SHP77 treated with DMSO at 0.1 percent for 48 hours (cell line): ENCODE measurements at places on chromosomes 11 and 22.

- DNase-seq = no peak
Measured at GRCh38 chr11:130407978-130408377, 20.4 kb downstream of the ADAMTS8 start.

GRCh38 chr22:43520632-43521039 lies 108.8 kb downstream of the MPPED1 start:
- no peak for DNase-seq

GRCh38 chr11:80109031-80109430 lies 668.2 kb upstream of the TENM4 start:
- no peak for DNase-seq

DNA sequence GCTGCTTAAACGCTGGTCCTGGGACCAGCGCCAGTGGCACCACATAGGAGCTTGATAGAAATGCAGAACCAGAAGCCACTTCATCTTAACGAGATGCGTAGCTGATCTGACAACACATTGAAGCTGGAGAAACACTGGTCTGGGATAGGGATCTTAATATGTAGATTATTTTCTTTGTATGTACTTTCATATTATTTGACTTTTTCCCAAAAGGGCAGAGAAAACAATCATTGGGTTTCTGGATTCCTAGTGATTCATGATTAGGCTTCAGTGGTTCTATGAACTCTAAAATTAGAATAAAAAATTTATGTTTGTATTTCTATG lies 12.3 kb downstream of the MPEG1 start:
- no peak for DNase-seq

GRCh38 chr22:37269936-37270678 lies 12.2 kb upstream of the CYTH4 start:
- no peak for DNase-seq

- no peak for DNase-seq
Measured at GRCh38 chr11:34068111-34068510, 16.6 kb downstream of the CAPRIN1 start.

DNA sequence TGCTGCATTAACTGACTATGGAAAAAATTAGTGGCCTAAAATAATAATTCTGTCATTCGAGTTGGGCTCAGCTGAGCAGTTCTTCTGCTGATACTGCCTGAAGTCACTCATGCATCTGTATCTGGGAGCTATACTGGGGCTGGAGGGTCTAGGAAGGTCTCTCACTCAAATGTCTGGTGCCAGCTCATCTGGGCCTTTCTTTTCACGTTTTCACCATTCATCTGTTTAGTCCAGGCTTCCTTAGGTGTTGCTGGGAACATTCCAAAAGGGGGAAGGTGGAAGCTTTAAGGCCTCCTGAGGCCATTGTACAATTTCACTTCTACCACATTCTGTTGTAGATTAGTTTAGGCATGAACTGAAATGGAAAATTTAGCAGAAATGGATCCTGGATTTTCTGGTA lies 28.0 kb downstream of the YAP1 start:
- no peak for DNase-seq

- DNase-seq = no peak
Measured at GRCh38 chr11:120344302-120345004, 8.2 kb downstream of the ARHGEF12 start.

- DNase-seq = peak; percentile 88
Measured at GRCh38 chr11:65420979-65421793, 1.4 kb upstream of the NEAT1 start.

DNA sequence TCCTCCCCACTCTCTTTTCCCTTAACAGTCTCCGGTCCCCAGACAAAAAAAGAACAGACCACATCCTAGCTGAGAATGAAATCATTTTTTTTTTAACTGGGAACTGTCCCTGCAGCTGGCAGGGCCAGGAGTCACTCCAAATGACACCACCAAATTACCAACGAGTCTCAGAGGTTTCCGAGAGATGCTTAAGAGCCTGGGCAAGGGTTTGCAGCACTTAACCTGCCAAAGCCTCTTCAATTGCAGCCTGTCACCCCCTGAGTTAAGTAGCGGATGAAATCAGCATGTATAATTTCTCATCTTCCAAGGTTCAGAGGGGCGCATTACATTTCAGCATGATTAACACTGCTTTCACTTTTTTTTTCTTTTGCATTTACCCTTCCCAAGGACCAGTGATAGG lies 71.8 kb downstream of the TENM4 start:
- no peak for DNase-seq

DNA sequence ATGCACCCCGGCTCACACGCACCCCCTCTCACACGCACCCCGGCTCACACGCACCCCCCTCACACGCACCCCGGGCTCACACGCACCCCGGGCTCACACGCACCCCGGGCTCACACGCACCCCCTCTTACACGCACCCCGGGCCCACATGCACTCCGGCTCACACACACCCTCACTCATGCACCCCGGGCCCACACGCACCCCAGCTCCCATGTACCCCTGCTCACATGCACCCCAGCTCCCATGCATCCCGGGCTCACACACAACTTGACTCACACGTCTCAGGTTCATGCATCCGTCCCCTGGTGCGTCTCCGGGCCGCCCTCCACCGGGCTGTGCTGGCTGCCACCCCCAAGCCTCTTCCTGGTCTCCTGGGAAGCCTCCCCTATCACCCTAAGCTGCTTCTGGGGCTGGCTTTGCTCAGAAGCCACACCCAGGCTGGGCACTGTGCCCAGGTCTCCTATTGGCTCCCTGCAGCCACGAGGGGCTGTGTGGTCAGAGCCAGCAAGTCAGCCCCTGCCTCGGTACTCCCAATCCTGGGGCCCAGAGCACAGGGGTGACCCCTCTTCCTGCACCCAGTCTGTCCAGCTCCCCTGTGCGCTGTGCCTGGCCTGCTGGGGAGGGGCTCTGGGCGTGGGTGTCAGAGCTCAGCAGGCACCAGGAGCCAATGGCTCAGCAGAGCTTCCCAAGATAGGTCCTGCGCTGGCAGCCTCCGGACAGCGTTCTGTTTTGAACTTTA lies 16.9 kb downstream of the TSPAN4 start:
- no peak for DNase-seq

GRCh38 chr11:91795139-91795887 lies 429.3 kb upstream of the FAT3 start:
- no peak for DNase-seq
